ENCODE measurements at places on chromosomes 2 and 18. TPM values are rescaled to one million over a fixed set of nuclear protein-coding genes. Genes with fewer than 3 reads are reported as not detected.

LYG1 gene
- total RNA-seq = 3.3 TPM

GDF7 gene
- total RNA-seq = 1.1 TPM

MTA3 gene
- total RNA-seq = 58.5 TPM

IGFBP5 gene
- total RNA-seq = 308 TPM

ANKRD36 gene
- 57.2 TPM for total RNA-seq

CRYGD gene
- not detected for total RNA-seq

SRD5A2 gene
- 1.4 TPM for total RNA-seq

PLGLB2 gene
- total RNA-seq = 1.7 TPM

TUBB8B gene
- 8.9 TPM for total RNA-seq

FAM110C gene
- total RNA-seq = 13.5 TPM

CFC1 gene
- 2.0 TPM for total RNA-seq

UGT1A3 gene
- total RNA-seq = not detected

DNER gene
- total RNA-seq = 4.8 TPM

MC4R gene
- total RNA-seq = not detected

LYPD6B gene
- total RNA-seq = 45.2 TPM

RGPD4 gene
- total RNA-seq = 3.0 TPM

HOXD4 gene
- total RNA-seq = 13.3 TPM

ID2 gene
- 48.8 TPM for total RNA-seq

BMP10 gene
- total RNA-seq = not detected

SLC9A2 gene
- 8.4 TPM for total RNA-seq

SP5 gene
- total RNA-seq = 3.5 TPM

MDH1B gene
- total RNA-seq = 29.0 TPM
